ENCODE measurements at places on chromosomes 3 and 15.

DNA sequence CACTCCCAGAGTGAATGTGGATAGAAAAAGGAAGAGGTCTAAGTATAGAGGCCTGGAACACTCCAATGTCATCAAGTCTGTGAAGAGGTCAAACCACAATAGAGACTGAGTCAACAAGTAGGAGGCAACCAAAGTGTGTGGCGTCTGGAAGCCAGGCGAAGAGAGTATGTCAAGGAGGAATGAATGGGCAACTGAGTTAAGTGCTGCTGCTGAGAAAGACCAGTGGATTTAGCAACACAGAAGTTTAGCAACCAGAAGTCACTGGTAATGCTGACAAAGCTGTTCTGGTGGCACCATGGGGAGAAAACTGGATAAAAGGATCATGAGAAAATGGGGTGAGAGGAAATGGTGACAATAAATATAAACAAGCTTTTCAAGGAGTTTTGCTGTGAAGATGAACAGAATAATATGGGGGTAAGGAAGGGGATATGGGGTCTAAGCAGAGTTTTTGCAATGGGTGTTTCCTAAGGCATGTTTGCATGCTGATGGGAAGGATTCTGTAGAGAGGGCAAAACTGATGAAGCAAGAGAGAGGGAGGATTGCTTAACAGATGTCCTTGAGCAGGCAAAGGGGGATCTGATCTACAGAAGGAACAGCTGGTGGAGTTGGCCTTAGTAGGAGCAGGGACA lies 38.4 kb downstream of the PCOLCE2 start:
- DNase-seq = peak; percentile 88

- DNase-seq = peak; percentile 14
Observed at GRCh38 chr15:48603123-48603500, 42.4 kb downstream of the FBN1 start.

GRCh38 chr15:70235347-70235746 lies 137.6 kb upstream of the TLE3 start:
- peak; percentile 28 for DNase-seq

DNA sequence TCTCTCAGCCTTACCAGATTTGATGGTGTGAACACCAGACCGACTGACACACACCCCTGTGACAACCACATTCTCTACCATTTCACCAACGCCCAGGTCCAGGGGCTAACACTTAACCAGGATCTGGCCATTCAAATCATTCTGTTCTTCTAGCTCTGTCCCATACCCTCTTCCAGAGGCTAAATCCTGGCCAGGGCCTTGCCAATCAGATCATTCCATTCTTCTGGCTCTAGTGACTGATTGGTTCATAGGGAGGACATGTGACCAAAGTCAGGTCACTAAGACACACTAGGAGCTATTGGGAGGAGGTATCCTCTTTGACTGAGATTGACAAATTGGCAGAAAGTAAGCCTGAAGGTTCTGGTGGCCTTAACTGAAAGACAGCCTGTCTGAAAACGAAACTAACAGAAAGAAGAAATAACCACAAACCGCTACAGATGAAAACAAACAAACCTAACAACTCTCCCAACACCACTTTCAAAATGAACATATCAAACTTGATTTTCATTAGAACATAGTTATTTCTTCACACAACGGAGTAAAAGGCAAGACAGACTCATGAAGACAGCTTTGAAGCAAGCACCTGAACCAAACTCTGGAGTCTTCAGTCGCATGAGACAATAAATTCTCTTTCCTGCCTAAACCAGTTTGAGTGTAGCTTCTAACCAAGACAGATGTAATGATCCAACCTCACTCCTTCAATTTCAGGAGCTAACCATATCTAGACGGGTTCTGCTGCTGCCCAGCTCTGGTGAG lies 68.5 kb downstream of the TRANK1 start:
- DNase-seq = no peak

DNA sequence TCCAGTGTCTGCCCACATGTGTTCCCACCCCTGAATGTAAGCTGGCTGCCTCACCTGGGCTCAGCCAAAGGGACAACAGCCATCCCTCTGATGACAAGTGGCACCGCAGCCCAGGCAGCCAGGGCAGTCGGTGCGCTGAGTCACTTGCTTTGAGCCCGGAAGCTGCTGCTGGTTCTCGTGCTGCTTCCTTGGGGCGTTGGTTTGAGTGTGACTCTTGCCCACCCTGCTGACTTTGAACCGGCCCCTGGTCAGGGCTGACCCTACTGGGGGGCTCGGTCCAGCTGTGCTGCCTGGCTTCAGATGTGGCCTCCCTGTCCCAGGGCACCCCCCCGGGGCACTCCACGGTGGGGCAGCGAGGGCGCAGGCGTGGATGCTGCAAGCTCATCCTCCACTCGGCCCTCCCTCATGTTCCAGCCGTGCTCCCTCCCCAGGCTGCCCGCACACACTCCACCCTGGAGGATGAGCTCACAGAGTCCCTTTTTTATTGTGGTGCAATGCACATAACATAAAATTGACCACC lies 62.1 kb downstream of the EFCAB12 start:
- no peak for DNase-seq

- DNase-seq = no peak
Observed at GRCh38 chr3:160481856-160482255, 32.3 kb upstream of the TRIM59 start.

- no peak for DNase-seq
Observed at GRCh38 chr3:194579091-194579606, 54.1 kb downstream of the TMEM44 start.

DNA sequence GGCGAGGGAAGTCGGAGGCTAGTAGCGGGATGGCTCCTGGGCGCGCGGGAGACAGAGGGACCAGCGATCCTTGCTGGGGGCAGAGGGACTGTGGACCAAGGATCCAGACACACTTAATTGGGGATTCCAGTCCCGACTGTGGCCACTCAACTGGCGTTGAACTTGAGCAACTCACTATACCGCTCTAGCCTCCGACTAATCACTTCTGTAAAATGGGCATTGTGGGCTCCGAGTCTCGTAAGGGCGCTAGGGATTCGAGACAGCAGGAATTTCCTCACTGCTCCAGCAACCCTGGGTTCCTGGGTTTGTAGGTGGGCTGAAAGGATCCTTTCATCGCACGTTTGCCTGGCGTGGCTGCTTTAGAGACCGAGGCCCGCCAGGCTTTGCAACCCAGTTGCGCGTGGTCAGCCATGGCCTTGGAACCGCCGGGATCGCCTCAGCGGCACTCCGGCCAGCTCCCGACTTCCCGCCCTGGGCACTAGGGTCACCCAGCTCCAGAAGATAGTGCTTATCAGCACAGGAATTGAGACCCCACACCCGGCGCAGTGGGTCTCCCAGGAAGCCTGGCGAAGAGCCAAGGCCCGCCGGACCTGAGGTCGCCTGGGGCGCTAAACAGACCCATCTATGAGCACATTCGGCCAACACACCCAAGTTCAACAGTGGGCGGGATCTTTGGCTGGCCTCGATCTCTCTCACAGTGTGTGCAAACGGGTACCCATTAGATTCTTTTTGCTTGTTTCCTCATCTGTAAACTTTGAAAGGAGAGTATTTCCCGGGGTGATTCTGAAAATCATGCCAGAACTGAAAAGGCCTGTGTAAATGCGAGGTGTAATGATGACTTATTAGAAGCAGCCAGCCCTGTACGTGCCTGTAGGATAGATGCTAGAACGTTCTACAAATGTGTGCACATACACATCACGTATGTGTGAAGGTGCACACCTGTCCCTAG lies 9.9 kb downstream of the FOXL2 start:
- DNase-seq = no peak

DNA sequence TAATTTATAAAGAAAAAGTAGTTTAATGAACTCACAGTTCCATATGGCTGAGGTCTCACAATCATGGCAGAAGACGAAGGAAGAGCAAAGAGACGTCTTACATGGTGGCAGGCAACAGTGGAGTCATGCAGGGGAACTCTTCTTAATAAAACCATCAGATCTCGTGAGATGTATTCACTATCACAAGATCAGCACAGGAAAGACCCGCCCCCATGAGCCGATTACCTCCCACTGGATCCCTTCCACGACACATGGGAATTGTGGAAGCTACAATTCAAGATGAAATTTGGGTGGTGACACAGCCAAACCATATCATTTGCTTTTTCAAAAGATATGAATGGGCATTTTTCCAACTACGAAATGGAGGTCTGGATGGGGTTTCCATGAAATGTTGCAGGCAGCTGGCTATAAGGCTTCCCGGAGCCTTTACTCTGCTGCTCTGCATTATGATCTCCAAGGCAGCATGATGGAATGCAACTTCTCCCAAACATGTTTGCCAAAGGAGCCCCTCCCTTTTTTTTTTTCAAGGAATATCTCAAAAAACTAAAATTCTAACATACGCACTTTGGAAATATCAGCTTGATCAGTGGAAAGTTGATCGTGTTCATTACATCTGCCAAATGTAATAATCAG lies 189.7 kb downstream of the MEX3B start:
- no peak for DNase-seq

DNA sequence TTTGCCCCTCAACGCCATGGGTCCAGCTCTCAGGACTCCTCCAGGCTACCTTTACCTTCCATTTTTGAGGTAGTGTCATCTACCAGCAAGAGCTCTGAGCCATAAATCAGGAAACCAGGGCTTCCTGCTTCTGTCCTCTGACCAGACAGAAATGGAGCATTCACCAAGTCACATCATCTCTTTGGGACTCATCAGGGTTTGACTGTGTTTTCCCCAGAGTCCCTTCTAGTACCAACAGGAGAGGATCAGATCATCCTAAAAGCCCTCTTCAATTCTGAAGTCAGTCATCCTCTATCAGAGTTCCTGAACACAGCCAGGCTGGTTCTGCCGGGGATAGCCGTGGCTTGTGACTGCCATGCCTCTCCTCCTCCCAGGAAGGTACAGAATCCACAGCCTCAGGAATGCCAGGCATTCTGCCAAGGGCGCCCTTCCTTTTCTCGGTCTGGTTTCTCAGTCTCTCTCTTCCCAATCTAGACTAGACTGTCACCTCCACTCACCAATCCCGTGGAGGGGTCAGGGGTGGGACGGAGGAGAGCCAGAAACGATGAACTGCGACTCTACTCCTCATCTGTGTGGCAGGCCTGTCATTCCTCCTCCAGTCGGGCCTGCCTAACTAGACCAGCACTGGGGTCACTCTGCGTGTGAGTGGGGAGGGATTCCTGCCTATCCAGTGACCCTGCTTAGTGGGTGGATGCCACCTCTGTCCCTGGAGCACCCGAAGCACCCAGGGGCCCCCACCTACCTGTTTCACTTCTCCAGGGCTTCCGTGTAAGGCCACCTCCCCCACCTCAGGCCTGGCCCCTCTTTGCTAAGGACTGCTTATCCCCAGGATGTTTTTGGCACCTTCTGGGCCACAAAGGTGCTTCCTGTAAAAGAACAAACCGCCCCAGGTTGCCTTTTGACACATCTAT lies 30.9 kb downstream of the CCNL1 start:
- DNase-seq = peak; percentile 69

DNA sequence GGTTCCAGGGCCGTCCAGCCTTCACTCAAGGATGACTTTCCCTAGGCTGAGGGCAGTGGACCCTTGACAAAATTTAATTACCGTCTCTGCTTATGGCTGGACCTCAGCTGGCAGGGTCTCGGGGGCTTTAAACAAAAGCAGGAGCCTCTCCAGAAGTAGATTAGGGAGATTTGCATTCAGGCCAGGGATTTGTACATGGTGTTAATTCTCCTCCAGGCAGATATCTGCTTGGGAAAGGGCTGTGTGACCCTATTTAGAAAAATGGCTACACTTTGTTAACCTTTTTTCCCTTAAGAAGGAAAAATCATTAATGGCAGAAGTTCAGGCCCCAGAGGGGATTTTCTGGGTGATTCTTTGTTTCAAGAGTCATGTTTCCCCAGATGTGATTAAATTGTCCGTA lies 329.1 kb upstream of the C2CD4B start:
- DNase-seq = no peak

- DNase-seq = peak; percentile 14
Observed at GRCh38 chr3:43286841-43287499, 630 bp downstream of the SNRK start.

DNA sequence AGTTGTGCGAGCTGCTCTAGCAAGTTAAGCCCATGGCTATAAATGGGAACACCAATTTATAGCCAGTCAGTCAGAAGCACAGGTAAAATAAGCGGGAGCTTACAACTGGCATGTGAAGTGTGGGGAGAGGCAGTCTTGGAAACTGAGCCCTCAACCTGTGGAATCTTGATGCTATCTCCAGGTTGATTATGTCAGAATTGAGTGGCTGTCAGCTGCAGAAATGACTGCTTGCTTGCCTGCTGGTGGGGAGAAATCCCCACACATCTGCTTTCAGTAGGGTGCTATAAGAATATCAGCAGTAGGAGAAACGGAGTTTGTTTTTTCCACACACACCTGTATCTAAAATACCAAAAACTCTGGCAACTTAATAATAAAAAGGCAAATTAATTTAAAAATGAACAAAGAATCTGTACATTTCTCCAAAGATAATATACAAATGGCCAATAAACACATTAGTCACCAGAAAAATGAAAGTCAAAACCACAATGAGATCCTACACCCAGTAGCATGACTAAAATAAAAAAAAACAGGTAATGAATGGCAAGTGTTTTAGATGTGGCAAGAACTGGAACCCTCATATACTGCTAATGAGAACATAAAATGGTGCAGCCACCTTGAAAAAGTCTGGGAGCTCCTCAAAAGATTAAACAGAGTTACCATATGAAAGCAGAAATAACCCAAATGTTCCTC lies 26.0 kb upstream of the MAP4 start:
- no peak for DNase-seq
